ENCODE measurements at places on chromosomes 12 and 14. TPM values are rescaled to one million over a fixed set of nuclear protein-coding genes. Genes with fewer than 3 reads are reported as not detected.

DNA sequence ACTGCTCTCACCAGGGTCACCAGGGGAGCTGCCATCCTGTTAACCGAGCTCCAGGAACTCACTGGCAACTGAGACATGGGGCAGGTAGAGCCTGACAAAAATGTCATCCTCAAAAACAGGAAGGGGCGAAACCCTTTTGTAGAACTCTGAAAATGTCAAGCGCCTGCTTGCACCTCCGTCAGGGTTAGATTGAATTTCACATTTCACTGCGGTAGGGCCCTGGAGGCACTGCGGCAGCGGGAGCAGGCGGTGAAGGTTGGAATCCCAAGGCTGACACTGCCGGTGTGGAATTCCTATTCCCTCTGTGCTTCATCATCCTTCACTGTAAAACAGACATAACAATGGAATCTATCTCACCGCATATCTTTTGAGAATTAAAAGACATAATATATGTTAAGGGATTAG lies 142.8 kb upstream of the TMCC3 start:
- no peak for DNase-seq

- no peak for DNase-seq
Observed at GRCh38 chr12:83067981-83068380, 381.3 kb downstream of the TMTC2 start.

Gene ZBTB42
- total RNA-seq: 3.1 TPM

Gene DEPDC4
- 3.3 TPM for total RNA-seq

Gene NAV3
- total RNA-seq: 9.4 TPM

Measured in NCI-H460 (cell line).